ENCODE measurements at places on chromosomes 2 and 18.

DNA sequence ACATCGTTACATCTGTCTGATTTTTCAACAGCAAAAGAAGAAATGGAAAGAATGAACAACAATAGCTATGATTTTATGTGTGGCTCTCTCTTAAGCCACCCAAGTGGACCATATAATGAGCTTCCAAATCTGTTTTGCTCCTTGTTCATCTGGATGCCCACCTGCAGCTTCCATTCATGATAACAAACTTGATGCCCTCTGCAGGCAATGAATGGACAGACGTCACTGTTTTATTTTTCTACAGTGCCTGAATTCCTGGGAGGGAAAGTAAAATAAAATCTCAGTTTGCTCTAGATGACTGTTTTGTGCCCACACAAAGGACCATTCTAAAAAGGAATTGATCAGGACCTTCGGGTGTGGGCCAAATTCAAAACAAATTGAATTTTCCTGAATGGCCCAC, 5.0 kb downstream of the MREG start:
- no peak for DNase-seq

DNA sequence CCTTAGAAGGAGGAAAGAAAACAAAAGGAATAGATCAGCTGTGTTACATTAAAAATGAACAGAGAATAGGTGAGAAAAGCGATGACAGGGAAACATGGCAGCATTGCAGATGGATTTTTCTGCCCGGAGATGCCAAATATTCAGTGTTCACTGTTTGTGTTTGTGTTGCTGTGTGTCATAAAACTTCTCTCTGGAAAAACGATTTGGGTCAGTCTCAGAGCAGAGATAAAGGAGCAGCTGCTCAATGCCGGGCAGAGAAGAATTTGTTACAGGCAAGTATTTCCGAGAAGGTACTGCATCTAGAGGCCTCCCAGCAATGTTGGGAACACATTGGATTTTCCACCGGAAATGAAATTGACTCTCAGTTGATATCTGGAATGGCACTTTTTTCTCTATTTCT, 156.4 kb upstream of the KLHL14 start:
- no peak for DNase-seq

DNA sequence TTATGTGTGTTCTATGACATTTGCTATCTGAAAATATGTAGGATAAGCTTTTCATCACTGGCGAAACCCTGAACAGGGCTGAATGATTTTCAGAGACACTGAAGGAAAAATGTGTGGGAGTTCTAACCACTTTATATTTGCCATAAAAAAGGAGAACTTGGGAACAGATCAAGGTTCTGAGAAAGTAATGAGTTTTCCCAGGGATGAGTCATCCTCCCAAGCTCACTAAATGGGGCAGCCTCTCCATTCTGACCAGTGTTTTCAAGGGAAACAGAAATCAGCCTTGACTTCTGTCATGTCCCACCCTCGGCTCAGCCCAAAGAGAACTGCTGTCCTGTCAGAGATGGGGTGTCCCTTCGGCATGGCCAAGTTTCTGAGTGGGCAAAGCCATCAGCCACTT, 2109.8 kb upstream of the CELF4 start:
- no peak for DNase-seq

GRCh38 chr18:49612515-49613033, 50.7 kb downstream of the LIPG start:
- no peak for DNase-seq

DNA sequence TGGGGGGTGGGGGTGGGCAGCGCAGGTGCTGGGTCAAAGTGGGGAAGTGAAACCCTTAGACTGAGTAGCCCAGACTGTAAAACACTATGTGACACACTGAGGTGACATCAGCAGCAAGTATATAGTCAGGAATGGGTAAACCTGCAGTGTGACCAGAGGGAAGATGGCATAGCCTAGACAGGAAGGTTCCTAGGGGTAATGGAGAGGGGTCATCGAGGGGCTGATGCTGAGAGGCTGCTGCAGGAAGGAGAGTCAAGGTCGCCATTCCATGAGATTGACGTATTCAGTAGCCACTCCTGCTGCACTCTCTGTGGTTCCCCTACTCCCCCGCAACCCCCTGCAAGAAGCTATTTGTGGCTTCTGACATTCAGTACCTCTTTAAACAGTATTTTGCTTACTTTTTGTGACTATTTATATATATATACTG, 111.7 kb downstream of the CHST9 start:
- no peak for DNase-seq

GRCh38 chr18:48542513-48543181, 3.8 kb downstream of the CTIF start:
- DNase-seq, result no peak

- DNase-seq, result no peak
These were observed 104.4 kb downstream of the AFF3 start for GRCh38 chr2:100038011-100038410.

DNA sequence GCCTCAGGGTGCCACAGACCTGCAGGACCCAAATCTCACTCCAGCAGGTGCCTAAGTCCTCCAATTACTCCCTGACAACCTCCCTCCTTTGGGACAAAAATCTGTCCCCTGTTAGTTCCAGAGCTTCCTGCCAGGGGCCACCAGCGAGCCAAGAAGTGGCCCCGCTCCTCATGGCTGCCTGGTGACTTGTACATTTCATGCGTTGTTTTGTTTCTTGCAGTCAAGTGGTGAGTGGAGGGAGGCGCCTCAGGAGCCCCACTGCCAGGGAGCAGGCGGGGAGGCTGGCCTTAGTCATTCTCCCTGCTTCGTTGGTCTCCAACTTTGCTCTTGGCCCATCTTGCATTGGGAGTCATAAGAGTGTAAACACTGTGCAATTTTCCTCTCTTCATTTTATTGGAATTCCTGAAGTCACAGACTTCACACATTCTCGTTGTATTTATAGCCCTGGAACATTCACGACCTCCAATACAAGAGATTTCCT, 81.3 kb downstream of the KCNF1 start:
- no peak for DNase-seq

DNA sequence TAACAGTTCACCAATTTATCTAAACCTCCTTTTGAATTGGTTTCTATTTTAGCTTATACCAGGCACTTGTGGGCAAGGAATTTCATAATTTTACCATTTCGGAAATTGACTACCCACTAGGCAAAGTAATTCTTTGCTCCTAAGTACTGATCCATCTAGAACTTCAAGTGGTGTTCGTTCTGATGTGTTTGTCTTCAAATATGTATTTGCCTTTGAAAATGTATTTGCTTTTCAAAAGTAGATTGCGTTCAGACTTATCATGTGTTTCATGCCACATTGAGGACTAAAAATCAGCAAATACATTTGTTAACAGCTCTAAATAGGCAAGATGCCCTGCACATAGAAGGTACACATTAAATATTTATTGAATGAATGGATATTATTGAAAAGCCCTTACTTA, 26.7 kb downstream of the IFIH1 start:
- DNase-seq, result no peak

DNA sequence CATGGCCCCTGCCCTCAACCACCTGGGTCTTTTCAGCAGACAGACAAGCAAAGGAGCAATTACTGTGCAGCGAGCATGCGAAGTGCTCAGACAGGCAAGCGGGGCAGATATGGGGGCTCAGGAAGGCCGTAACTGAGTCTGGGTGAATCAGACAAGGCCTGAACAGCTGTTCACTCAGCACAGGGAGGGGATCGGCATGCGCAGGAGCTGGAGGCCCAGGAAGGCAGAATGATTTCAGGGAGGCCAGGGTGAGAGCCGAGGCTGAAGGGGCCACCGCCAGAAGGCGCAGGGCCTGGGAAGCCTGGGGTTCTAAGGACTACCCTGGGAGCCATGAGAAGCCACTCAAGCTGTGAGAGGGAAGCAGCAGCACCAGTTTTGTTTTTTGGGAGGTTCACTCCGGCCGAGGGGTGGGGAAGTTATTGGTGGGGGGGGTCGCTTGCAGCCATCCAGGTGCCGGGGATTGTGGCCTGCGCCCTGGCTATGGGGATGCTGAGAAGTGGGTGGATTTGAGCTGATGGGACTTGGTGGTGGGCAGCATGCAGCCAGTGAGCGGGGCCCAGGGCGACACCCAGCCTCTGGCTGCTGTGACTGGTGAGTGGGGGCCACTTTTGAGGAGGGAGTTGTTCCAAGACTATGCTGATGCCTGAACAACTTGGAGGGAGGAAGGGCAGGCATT, 132.2 kb downstream of the TSN start:
- DNase-seq, result no peak
